ENCODE measurements at places on chromosomes 16 and 17.

DNA sequence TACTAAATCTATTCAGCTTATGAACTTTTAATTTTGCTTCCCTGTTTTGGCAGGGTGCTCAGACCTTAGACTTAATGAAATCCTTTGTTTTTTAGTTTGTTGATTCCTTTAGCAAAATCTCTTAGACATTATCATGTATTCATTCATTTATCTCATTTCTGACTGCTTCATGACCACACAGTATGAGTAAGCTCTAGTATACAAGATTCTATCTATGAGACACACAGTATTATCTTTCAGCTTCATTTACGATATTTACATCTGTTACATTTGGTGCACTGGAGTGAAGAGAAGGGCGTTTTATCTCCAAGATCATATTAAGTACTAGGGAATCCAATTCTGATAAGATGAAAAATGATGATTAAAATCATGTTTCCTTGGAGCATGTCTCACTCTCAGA is 448.1 kb upstream of the CA10 start:
- DNase-seq = no peak

DNA sequence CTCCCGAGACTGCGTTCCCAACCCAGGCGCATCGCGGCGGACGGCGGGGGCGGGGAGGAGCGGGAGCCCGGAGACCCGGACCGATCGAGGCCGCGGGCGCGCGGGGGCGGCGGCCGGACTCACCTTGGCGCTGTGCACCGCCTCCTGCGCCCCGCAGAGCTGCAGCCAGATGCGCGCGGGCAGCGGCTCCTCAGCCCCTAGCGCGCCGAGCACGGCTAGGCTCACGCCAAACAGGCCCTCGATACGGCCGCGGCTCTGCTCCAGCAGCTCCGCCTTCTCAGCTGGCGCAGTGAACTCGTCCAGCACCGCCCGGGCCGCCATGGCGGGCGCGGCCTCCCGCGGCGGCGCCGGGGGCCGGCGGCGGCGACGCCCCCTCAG is 339 bp downstream of the N4BP1 start:
- no peak for DNase-seq

- peak; percentile 86 for DNase-seq
Measured at GRCh38 chr17:46002311-46002972, 3.4 kb downstream of the STH start.

GRCh38 chr16:29899516-29900101 is at the start of gene SEZ6L2:
TSS of gene SEZ6L2 (minus strand) at chr16:29899550. CDS start at chr16:29899019, 531 bp downstream.
- DNase-seq = peak; percentile 96

DNA sequence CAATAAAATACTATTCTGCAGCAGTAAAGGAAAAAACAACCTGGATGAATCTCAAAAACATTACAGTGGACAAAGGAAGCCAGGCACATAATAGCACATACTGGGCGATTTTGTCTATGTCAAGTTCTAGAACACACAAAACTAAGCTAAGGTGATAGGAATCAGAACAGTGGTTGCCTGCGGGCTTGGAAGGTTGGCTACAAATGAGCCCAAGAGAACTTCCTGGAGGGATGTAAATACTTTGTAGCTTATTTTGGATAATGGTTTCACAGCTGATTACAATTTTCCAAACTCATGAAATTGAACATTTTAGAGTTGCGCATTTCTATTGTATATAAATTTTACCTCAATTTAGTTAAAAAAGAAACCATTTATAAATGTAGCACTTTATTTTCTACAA is 67.6 kb upstream of the CES5A start:
- DNase-seq = no peak

DNA sequence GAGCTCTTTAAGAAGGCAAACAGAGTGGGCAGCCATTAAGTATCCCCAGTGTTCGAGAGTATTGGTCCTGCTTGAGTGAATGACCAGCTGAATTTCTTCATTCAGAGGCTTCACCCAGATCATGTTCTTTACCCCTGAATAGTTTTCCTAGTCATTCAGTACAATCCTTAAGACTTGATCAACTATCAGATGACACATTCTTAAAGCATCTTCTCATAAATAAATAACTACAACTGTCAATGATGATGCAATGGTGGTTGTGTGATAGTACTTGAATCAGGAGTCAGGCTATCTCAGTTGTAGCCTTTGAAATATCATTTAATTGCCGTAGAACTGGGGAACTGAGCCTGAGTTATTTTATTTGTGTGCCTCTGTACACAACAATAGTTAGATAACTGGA is 416.8 kb upstream of the CCL2 start:
- DNase-seq = no peak

DNA sequence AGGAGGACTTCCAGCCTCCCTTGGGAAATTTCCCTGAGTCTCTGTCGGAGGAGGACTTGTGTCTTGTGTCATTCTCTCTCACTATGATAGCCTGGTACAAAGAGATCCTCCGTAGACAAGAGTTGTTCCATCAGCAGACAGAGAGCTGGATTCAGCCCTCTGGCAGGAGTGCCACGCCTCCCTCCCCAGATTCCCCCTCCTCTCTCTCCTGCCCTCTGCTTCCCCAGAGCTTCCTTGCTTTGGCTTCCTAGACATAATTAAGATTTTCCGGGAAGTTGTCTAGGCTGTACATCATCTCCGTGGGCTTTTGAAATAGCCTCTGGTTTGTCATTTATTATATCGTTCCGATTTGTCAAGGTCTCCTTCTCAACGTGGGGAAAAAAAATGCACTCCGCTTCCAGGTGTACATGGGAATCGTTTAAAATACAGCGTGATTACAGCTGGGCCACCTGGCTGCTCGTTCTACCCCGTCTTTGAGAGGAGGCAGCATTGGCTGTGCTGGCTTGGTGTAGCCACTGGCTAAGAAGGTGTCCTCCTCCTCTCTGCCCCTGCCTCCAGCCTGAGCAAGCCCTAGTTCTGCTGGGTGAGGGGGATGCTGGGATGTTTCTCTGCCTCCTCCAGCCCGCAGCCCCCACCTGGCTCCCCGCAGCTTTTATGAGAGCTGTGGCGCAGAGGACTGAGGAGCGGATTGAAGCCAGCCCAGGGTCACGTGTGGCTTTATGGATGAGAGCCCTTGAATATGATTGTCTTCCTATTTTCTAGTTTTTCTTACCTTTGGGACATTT is 282.5 kb downstream of the SNX29 start:
- DNase-seq = no peak

DNA sequence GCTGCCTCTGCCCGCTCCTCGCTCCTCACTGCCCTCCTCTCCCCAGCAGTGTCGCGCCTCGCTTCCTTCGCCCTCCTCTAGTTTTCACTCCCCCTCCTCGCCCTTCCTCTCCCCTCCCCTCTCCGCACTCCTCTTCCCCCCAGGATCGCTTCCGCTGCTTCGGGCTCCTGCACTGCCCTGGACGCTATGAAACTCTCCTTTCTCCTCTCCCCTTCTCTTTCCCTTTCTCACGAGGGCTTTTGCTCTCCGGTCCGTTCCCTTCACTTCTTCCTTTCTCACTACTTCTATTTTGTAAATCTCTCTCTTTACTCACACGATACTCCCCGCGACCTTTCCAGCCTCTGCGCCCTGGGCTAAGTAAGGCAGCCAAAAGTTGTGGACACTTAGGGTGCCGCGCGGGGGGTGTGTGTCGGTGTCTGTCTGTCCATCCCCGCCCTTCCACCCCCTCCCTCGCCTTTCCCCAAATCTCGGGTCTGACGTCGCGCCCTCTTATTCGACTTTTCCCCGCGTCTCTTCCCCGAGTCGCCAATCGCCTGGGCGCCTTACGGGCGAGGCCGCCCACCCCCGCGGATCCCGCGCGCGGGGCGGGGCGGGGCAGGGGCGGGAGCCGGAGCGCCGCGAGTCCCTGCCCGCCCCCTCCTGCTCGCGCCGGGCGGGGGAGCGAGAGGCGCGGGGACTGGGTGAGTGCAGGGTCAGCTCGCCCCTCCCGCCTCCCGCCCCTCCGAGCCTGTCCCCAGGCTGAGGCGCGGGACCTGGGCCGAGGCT is at the start of gene IRX3:
Gene IRX3 (minus strand): TSS at position 422 of the 765 bp plus-strand sequence. CDS start 737 bp downstream, outside the sequence.
- peak; percentile 94 for DNase-seq

DNA sequence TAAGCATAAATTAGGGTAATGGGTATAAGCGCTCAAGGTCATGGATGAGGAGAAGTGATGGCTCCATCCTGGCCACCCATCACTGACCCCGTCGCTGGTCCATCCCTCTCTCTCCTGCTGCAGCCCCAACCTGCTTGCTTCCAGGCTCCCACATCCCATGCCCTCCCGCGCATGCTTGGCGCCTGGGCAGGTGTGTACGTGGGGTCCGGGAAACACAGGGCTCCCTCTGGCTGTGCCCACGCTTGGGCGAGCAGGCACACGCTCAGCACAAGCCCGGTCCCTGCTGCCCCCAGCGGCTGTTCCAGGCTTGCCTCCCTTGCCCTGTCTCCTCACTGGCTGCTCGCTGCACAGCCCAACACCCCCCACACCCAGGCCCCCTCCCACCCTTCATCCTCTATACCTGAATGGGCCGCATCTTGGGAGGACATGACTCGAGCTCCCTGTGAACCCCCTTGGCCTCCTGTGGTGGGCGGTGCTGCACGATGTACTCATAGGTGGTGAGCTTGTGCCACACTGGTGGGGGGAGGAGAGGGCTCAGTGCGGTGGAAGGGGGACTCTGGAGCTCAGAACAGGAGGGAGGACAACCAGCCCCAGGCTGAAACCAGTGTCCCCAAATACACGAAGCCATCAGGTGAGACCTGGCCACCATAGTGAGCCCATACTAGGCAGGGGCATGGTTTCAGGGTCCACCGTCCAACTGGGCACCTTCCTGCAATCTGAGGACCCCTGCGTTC is 4.7 kb upstream of the TPPP3 start:
- DNase-seq = no peak

- no peak for DNase-seq
Measured at GRCh38 chr17:28501421-28502284, 4.5 kb upstream of the FOXN1 start.

GRCh38 chr17:33803686-33804085 is 451.4 kb upstream of the CCL2 start:
- no peak for DNase-seq

DNA sequence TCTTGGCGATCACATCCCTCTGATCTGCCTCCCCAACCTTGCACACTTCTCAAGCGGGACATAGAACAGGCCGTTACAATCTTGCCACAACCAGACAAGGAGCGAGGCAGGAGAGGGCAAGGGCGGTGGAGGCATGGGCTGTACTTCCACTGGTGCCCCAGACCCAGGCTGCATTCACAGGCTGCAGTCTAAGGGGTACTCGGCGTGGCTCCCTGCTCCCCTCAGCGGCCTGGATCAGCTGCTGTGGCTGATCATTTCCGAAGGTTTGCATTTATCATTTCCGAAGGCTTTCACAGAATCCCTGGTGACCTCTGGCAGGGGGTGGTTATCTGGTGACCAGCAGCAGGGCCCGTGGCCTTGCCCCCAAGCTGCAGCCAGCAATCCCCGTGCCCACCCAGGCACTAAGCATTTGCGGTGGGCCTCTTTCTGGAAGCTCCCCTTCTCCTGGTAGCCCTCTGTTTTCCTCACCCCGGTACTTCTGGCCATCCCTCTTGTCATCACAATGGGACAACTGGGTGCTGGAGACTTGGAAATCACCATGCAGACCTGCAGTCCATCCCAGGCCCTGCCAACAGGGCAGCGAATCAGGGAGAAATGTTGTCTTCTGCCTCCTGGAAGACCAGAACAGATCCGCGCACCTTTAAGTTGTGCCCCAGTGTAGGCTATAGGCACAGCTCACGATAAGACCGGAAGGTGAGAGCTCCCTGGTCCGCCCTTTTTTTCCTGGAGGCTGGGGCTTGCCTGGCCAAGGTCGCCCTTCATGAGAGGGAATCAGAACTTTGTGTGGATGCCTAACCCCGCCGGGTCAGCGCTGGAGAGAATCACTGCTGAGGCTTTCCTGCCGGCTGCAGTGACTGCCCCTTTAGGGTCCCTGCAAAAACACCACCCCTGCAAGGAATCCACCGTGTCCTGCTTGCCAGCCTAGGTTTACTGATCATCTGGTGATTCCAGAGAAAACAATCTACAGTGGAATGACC is 1739.1 kb downstream of the TP53TG3F start:
- DNase-seq = no peak

DNA sequence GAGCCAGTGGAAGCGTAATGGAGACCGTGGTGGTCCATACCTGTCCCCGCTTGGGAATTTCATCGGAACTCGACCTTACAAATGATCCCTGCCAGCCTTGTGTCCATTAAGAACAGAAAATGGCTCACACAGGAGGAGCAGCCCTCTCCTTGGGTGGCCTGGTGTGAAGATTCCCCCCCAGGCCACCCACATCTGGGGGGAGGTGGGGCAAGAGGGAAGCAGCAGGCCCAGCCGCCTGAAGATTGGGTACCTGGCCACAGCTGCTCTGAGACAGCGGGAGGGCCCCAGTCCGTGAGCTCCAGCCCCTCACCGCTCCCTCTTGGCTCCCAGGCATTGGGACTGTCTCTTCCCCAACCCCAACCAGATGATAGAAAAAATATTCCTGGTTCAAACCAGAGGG is 277.8 kb upstream of the FOXF1 start:
- no peak for DNase-seq

GRCh38 chr16:59500601-59501000 is 766.5 kb upstream of the GOT2 start:
- DNase-seq = no peak

GRCh38 chr16:84735849-84736586 is 36.2 kb downstream of the USP10 start:
- no peak for DNase-seq

DNA sequence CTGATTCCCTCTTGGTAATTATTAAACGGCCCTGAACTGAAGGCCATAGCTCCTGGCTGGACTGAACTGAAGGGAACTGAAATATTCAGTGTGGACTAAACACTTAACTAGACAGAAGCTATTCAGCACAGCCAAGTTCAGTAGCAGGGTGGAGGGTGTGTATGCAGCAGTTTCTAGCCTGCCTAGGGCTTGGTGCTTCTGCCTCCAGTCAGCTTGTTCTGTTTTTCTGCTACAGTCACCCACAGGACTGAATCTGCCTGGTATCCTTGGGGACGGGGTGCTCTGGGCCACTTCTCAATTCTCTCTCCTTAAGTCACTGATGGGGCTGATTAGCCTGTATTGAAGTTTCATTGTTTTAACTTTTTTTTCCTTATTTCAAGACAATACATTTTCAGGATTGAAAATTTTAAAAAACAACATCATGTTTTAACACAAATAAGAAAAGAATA is 77.1 kb downstream of the WWP2 start:
- no peak for DNase-seq

GRCh38 chr16:54482892-54483574 is 196.4 kb upstream of the IRX3 start:
- no peak for DNase-seq

- no peak for DNase-seq
Measured at GRCh38 chr17:4389079-4389478, 22.6 kb upstream of the UBE2G1 start.

DNA sequence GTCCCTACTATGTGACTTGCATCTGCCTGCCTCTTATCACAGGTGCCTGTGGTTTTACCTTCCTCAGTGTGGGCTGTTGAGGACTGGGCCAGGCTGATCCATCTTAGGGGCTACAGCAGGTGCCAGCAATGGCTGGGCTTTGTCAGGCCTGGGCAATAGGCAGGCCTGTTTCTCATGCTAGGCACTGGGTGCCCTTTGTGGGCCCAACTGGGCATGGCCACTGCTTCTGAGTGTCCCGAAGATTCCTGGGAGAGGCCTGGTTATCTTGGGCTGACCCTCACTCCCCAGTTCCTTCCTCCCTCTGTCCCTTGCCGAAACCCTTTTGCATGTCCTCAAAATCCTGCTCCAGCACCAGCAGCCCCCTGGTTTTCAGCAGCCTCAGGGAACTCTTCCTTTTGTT is 1024.9 kb downstream of the KCNJ18 start:
- DNase-seq = no peak

Data from KBM-7 (cell line).